Fibroblast of mammary gland (primary cell): ENCODE measurements at places on chromosomes 13 and 19.

- DNase-seq, result no peak
Measured at GRCh38 chr19:32208060-32208459, 137.3 kb upstream of the ZNF507 start.

DNA sequence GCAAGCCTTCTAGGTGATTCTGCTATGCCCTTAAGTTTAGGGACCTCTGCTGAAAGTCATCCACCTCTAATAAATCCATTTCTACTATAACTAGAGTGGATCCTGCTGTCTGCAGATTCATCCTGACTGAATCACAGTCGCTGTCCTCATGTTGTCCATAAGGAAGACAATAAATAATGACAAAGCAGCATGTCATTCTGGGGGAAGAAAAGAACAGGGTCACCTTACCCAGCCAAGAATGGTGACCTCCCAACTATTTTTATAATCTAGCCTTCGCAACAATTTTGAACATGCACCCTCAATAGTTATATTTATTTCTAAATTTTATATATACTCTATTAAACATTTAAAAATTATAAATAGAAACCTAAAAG lies 45.0 kb upstream of the UBE2L5 start:
- DNase-seq, result no peak

DNA sequence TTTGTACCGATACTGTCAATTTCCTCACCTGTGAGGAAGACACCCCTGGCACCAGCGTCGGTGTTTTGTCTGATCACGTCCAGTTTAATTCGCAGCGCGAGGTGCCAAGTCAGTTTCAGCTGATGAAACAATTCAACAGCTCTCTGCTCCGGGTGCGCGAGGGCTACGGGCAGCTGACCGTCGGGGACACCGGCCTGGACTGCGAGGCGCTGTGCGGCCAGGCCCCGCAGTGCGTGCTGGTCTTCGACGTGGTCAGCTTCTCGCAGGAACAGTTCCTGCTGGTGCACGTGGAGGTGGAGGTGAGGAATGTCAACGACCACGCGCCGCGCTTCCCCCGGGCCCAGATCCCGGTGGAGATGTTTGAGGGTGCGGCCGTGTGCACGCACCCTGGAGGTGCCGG lies 171.5 kb downstream of the OLFM4 start:
- no peak for DNase-seq

DNA sequence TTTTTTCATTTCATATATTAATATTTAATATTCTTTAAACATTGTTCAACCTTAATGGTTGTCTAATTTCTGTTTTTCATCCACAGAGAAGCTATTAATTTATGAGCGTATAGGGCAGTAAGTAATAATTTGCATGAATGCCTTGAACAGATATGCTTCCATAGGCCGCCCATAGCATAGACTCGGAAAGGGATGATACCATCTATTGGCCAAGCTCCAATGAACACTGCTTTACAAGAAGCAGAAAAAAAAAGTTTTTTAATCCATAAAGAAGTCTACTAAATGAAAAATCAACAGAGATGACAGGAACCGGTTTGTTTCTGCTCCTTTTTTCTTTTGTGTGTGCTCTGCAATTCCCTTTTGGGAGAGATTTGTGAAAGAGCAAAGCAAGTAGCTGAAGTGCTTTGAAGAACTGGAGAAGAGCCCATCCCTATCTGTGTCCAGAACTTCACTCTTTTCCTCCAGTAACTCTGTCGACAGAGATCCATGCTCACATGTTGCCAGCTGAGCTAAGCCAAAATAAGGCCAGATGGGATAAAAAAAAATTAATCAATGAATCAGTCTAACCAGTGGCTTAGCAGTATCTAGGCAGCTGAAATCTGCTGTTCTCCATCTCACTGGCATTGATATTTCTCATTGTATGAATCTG lies 215.9 kb upstream of the SOX21 start:
- no peak for DNase-seq

DNA sequence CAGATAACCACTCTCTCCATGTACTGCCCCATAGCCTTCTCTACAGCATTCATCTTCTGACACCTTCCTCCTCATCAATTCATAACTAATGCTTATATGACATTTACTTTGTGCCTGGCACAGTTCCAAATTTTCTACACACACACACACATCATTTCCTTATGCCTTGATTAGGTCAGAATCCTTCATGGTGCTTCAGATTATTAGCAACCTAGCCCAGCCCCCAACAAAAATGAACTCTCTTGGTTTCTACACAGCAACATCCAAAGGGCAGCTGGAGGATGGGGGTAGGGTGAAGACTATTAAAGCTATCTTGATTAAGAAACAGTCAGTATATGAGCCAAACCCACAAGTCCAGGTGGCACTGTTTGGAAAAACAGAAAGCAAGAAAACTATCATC lies 3.7 kb downstream of the RUBCNL start:
- DNase-seq, result no peak

- DNase-seq, result no peak
Measured at GRCh38 chr13:45011198-45011597, 21.9 kb downstream of the GPALPP1 start.

DNA sequence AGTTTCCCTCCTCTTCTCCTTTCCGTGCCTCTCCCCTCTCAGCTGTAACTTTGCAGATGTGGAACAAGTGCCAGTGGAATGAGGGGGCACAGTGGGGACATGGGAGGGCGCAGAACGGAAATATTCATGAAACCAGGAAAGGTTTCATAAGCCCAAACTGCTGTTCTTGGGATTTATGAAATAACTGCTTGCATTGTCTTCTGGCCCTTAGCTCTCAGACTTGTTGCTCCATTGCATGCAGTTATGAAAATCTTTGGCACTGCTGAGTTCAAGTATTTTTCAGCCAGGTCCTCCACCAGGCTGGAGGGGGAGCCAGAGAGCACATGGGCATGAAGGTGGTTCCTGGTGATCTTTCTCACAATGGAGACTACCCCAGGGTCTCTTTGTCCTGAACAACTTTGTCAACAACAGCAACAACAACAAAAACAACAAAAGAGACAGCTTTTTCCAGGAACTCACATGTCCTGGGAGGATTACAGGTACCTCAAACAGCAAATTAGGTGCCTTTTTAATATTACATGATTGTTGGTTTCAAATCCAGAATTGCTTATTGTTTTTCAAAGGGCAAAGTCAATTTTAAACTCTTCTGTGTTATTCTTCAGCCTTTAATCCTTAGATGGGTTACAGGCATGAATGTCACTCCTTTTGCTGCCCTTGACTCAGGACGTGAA lies 1.5 kb downstream of the RGCC start:
- peak; percentile 63 for DNase-seq

GRCh38 chr13:93259527-93260080 lies 33.0 kb downstream of the GPC6 start:
- DNase-seq, result peak; percentile 58

GRCh38 chr19:41707871-41708371 lies 505 bp upstream of the CEACAM5 start:
- DNase-seq, result no peak

DNA sequence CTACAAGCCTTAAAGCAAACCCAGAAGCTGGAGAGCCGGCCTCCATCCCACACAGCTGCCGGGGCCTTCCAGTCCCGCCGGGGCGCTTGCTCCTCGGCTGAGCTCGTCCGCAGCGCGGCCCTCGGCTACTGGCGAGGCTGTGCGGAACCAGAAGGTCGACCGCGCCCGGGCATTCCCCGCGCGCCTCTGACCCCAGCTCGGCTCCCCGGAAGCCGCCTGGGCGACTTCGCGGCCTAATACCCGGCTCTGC lies 863 bp downstream of the ANKRD10 start:
- DNase-seq, result no peak

GRCh38 chr13:30959678-30960077 lies 27.2 kb downstream of the TEX26 start:
- no peak for DNase-seq

DNA sequence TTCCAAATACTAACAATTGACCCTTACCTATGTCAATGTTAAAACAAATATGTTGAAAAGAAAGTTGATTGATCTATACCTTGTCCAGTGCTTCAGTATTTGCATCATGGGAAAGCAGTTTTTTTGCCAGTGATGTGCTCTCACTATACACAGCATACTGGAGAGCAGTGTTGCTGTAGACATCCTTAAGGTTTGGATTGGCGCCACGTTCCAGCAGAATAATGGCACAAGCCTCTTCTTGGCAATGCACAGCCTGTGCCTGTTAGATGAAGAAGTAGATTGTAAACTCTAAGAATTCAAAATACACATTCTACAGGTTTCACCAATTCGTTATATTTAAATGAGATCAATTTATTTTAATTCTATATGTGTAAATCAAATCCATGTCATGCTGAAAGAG lies 43.9 kb upstream of the C1QTNF9B start:
- no peak for DNase-seq

DNA sequence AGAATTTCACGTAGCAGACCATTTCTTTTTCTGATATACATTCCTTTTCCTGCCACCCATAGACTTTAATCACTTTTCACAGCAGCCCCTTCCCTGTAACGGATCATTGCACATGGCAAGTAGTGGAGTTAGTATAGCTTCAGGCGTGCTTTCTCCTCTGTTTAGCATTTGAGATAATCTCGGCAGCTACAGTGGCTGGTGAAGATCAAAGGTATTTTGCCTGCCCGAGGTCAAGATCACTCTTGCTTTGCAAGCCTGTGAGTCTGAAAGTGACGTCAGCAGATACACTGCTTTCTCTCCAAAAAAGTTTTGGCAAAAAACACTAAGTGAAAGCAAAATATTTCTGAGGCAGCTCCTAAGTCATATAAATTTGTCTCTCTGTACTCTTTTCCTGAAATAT lies 260.0 kb downstream of the NDFIP2 start:
- peak; percentile 65 for DNase-seq

DNA sequence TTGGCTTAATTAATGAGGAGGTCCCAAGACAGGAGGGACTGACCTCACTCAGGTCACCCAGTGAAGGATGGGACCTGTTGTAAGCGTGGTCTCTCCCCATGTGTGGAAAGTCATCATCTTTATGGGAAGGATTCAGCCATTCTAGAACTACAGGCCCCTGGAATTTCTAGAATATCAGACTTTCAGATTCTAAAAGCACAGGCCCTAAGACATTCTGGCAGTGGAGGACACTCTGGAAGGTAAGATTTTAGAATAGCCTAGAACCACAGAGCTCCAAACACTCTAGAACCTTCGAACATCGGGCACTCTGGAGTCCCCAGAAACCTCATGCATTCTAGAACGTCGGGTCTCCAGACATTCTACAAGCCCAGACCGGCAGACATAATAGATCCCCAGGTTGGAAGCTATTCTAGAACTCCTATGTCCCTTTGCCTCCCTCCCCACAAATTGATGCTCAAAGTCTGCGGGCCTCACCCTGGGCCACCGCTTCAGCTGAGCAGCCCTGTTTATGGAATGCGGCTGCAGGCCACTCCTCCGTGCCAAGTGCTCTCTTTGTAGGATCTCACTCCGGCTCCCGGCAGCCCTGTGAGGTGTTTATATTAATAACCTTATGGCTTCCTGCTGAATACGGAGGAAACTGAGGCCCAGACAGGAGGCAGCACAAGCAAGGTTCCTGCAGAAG lies 1.9 kb upstream of the KLK15 start:
- DNase-seq, result no peak

DNA sequence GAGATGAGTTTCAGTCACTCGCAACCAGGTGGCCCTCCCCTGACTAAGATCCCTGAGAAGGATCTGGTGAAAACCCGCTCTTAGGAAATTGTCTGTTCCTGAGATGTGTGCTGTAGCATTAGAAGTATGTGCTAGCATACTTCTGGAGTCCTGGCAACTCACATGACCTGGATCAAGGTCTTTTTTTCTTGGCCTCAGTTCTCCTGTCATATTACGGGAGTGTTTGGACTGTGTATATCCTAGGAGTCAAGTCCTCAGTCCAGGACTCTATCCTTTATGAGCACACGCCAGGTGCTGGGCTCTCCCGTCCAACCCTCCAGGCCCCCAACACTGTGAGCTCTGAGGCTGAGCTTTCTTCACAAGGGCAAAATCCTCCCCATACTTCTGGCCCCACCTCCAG lies 156.4 kb downstream of the UQCRFS1 start:
- no peak for DNase-seq

DNA sequence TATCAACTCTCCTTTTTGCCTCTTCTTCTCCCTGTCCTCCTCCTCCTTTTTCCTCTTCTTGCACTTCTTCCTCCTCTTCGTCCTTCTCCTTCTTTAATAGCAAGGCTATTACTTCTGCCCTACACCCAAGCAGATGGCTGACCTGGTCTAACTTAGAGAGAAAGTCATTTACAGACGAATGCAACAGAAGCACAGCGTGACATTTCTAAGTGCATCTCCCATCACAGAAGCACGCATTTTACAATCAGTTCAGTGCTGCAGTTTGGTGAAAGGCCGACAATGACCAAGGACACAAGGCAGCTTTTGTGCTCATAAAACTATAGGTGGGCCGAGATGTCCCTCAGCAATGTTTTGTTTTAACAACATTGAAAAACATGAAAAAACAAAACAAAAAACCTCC lies 231.5 kb downstream of the FGF14 start:
- no peak for DNase-seq

DNA sequence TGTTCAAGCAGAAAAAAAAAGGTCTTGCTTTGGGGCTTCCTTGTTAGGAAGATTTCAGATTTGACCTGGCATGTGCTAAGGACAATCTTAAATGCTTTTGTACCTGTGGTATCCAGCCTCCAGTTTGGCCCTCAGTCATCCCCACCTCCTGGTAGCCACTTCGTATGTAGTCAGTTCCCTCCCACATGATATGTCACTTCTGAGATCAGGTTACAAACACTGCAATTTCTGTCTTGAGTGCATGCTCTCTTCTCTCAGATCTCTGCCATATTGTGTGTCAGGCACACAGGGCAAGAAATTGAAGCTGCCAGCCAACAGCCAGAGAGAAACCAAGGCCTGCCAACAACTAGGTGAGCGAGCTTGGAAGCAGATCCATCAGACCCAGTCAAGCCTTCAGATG lies 60.3 kb upstream of the STARD13 start:
- DNase-seq, result peak; percentile 19

DNA sequence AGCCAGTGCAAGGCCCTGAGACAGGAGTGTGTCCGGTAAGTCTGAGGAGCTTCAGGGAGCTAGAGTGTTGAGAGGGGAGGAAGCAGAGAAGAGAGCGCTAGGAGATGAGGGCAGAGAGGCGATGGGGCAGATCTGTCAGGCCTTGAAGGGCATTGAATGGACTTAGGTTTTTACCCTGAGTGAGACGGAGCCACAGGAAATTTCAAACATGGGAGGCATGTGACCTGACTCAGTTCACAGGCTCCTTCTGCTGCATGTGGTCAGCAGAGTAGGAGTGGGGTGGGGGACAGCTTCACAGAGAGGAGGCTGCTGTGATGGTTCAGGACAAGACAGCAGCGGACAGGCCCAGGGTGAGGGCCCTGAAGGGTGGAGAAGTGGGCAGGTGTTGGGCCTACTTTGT lies 2.5 kb upstream of the FAM98C start:
- no peak for DNase-seq

- no peak for DNase-seq
Measured at GRCh38 chr19:42326969-42327368, 1.5 kb downstream of the MEGF8 start.

- DNase-seq, result no peak
Measured at GRCh38 chr19:5594521-5594950, 26.8 kb upstream of the TINCR start.

GRCh38 chr19:20928371-20928770 lies 5.3 kb downstream of the ZNF85 start:
- DNase-seq, result peak; percentile 90

DNA sequence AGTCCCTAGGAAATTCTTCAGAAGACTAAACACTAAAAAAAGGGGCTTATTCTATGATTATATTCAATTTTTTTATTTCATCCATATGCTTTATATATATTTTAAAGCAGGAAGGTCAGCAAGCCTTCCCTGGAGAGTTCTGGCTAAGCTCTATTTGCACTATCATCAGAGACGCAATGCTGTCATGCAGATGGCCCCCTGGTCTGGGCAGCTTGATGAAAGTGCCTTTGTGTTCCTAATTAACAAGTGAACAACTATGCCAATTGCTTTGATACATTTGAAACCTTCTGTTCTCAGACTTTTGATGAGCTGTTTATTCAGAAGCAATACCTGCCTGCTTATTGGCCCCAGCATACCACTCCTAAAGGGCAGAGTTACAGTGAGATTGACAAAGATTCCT lies 1344.6 kb downstream of the OLFM4 start:
- DNase-seq, result no peak
